ENCODE measurements at places on chromosomes 16 and 17.

DNA sequence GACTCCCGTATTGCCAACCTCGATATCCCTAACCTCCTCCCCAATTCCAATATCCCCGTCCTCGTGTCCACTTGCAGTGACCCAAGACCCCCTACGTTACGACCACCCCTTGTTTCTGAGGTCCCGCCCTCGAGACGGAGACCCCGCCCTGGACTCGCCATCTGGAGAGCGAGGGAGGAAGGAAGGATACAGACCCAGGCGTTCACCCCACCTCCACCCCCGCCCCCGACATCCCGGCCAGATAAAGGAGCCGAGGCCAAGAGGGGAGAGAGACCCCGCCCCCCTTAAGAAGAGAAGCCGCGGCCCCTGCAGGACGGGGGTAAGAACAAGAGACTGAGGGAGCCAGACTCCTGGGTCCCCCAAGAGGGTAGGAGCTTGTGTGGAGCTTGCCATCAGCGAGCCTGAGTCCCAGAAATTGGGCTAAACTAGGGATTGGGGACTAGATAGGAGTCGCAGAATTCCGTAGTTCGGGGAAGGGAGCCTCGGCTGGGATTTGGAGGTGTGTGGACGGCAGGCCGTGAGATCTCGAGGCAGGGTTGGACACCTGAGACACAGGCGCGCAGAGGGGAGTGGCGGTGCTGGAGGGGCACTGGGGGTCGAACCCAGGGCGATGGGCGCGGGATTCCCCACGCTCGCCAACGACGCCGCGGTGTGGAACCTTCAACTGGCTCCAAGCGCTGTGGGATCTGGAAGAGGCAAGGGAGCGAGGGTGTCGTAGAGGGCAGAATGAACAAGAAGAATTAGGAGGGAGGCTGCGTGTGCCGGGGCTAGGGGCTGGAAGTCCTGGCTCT is at the start of gene BCL6B:
BCL6B (plus strand) TSS at position 270 of the 791 bp plus-strand sequence. CDS start 622 bp downstream, outside the sequence.
- no peak for DNase-seq

DNA sequence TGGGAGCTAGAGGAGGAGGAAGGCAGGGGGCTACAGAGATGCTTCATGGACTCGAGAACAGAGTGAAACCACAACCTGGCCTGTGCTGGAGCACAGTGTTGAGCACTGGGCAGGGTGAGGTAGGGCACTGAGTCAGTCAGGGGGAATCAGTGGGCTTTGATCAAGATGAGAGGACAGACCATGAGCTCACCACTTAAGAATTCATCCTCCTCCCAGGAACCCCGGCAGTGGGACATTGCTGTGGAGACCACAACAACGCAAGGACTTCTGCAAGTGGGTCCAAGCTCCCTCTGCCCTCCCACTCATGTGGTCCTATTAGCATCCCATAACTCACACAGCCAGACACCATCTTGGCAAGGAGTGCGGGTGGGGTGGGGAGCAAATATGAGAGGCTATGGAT is 1.7 kb upstream of the CES5A start:
- no peak for DNase-seq

DNA sequence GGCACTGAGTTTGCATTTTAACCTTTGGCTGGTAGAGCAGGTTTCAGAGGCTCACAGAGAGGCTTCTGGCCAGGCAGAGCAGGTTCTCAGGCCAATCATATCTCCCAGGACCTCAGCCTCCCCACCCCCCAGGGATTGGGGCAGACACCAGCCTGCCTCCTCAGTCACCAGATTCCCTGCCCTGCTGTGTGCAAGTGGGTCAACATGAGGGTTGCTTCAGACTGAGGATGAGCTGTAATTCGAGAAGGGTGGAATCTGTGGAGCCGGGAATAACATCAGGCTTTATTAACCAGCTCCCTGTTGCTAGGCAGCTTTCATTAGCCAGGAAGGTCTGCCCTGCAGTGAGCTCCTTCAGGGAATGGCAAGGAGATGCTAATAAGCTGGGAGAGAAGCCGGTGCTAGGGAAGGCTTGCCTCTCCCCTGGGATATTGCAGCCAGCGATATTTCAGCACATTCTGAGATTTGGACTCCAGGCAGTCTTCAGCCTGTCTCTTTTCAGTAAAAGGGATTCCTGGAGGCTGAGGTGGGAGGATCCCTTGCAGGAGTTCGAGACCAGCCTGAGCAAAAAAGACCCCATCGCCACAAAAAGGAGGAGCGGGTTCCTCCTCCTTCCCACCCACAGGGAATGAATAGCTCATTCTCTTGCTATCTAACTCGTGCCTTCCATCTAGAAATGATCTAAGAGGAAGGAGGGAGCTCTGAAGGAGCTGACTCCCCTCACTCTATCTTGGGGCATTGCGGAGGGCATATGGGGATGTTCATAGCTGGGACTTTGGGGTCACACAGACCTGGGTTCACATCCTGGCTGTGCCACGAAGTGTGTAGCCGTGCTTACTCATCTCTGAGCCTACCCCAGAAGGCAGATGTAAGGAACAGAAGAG is 10.7 kb downstream of the SGSM2 start:
- no peak for DNase-seq

- DNase-seq = no peak
Measured at GRCh38 chr17:28925912-28926365, 23.1 kb upstream of the DHRS13 start.

- no peak for DNase-seq
Measured at GRCh38 chr17:55444471-55445441, 23.1 kb upstream of the MMD start.

DNA sequence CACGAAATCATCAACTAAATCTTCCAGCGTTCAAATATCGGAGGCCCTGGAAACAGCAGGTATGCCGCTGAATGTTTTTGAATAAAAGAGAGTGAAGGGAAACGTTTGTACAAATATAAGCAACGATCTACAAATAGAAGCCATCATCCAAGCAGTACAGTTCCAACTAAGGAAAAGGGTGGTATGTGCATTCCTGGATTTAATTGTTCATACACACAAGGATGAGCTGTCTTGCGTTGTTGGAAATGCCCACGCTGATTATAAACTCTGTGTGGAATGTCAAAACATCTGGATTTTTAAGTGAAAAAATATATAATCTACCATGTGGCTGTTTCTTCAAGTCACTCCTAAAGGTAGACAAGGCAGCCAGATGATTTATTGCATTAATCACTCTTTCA is 191.8 kb upstream of the HSBP1 start:
- no peak for DNase-seq

DNA sequence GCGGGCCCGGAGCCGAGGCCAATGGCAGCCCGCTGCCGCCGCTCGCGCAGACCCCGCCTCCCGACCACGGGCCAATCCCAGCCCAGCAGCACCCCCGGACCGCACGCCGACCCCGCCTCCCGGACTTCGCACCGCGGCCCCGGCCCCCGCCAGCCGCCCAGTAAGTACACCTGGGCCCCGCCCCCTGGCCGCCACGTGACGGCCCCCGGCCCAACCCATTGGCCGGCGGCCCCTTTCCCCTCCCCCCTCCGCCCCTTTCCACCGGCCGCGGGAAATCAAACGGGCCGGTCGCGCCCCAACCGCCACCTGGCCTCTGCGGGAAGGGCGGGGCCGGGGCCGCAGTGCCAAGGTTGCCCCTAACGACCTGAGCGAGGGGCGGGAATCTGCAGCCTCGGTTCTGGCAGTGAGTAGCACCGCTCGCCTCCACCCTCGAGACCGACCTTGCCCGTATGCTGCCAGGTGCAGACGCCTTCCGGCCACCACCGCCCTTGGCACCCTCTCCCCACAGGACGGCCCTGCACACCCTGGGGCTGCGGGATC is at the start of gene YBX2:
YBX2 (minus strand) TSS at position 26 of the 540 bp plus-strand sequence. CDS start 139 bp downstream, outside the sequence.
- DNase-seq = peak; percentile 51

- peak; percentile 61 for DNase-seq
Measured at GRCh38 chr17:17663160-17664063, 17.8 kb upstream of the RAI1 start.

- DNase-seq = no peak
Measured at GRCh38 chr16:502179-502943, 25.2 kb upstream of the CAPN15 start.

- no peak for DNase-seq
Measured at GRCh38 chr16:635573-636205, 416 bp downstream of the METTL26 start.

DNA sequence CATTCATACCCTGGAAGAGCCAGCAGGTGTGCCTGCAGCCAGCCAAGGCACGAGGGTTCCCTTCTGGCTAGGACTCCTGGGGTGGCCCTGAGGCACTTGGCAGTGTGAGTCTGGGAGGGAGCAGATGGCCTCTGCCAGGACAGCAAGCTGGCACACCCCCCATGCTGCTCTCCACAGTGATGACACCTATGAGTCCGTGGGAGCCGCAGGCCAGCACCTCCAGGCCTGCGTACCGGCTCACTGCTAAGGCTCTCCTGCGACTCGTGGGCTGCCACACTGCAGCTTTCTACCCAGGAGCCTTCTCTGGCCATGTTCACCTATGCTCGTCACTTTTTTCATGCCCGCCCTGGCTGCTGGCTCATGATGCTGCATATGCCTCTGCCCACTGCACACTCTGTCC is 68.1 kb downstream of the NDEL1 start:
- no peak for DNase-seq

DNA sequence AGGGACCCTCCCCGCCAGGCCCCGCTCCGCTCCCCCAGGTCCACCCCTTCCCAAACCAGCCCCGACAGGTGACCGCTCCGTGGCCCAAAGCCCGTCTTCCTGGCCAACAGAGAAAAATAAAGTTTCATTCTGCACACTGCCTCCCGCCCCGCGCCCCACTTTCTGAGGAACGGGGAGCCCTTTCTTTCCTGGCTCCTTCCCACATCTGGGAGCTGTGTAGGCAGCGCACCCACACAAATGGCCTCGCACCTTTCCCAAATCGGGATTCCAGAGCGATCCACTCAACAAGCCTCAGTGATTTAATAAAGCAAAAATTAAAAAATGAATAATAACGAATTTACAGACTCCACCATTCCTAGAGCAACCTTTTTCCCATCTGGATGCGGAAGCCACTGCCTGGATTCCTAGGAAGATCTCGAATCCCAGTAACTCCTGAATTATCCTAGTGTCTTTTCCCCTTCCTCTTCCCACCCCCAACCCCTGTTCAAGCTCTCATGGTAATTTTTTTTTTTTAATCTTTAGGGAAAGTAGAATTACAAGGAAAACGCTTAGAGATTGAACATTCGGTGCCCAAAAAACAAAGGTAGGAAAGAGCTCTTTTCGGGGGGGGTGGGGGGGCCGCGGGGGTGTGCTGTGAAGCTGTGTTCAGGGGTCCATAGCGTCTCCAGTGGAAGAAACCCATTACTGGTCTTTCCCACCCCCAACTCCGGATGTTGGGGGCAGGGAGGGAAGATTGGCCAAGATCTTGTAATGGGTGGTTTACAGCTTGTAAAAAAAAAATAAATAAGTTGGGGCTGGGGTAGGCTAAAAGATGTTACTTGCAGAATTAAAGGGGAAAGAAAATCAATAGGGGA is 1.6 kb downstream of the IGF2BP1 start:
- no peak for DNase-seq

- no peak for DNase-seq
Measured at GRCh38 chr17:76370261-76370993, 14.0 kb upstream of the SPHK1 start.

DNA sequence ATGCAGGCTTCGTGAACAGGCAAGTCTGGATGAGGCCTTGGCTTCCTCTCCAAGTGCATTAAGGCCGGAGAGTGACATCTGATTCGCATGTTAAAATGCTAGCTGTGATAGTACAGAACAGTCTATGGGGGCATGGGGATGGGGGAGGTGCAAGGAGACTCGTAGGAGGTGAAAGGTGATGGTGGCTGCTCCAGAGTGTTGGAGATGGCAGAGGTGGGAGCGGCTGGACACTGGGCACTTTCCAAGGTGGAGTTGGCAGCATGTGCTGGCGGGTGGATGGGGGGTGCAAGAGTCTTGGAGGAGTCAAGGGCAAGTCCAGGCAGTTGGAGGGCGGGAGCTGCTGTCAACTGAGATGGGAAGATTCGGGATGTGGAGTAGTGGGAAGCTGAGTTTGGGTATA is 350.9 kb upstream of the TNRC6C start:
- no peak for DNase-seq

GRCh38 chr16:3656491-3657468 is 2.3 kb downstream of the DNASE1 start:
- DNase-seq = no peak

DNA sequence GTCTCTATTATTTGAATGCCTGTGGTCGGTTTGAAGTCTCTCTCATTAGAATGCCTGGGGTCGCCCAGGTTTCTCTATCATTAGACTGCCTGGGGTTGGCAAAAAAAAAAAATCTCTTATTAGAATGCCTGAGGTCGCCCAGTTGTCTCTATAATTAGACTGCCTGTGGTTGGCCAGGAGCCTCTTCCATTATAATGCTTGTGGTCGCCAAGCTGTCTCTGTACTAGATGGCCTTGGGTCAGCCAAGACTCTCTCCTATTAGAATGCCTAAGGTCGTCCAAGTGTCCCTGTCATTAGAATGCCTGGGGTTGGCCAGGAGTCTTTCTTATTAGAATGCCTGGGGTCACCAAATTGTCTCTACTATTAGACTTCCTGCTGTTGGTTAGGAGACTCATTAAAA is 2228.4 kb downstream of the TP53TG3F start:
- no peak for DNase-seq

- no peak for DNase-seq
Measured at GRCh38 chr17:17181666-17182597, 24.2 kb downstream of the PLD6 start.

GRCh38 chr16:87715658-87716057 is 50.1 kb downstream of the KLHDC4 start:
- no peak for DNase-seq

DNA sequence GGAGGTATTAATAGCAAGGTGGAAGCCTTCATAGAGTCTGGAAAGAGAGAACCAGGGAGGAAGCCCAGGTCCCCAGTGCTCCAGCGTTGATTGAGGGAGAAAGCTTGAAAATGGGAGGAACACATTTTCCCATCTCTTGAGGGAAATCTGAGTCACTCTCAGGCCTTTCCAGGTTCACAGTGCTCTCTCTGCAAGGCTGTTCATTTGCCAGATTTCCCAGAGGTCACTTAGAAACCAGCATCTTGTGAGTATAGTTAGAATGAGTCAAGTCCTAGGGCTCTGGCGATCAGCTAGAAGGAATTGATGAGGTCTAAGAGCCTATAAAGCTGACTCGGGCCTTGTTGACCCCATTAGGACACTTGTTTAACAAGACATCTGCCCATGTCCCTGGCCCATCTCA is 17.7 kb upstream of the ZNF594 start:
- DNase-seq = no peak

- no peak for DNase-seq
Measured at GRCh38 chr16:87178177-87178863, 138.9 kb downstream of the C16orf95 start.

GRCh38 chr17:81109957-81110356 is 55.4 kb upstream of the PVALEF start:
- no peak for DNase-seq

GRCh38 chr16:17747081-17747756 is 276.5 kb upstream of the XYLT1 start:
- DNase-seq = no peak

GRCh38 chr16:31141489-31142108 is 6.1 kb upstream of the PRSS8 start:
- DNase-seq = no peak

GRCh38 chr16:85029981-85030401 is 2.4 kb downstream of the KIAA0513 start:
- DNase-seq = no peak

Measured in activated naive CD8-positive, alpha-beta T cell treated with anti-CD3 and anti-CD28 coated beads, Interleukin-2, amount 50 U/mL, for 16 hours (primary cell).